ENCODE measurements at places on chromosomes 11 and 22. TPM values are rescaled to one million over a fixed set of nuclear protein-coding genes. Genes with fewer than 3 reads are reported as not detected.

The NCAM1 gene
- 2.8 TPM for total RNA-seq

The MRGPRX3 gene
- total RNA-seq: not detected

The ASPHD2 gene
- 2.0 TPM for total RNA-seq

The MPST gene
- 142 TPM for total RNA-seq

The OR8A1 gene
- total RNA-seq: not detected

GRCh38 chr22:45896153-45896951 lies 80.6 kb downstream of the WNT7B start:
- no peak for DNase-seq

GRCh38 chr11:105903113-105903512 lies 118.9 kb downstream of the MSANTD4 start:
- no peak for DNase-seq

GRCh38 chr22:23904573-23905254 lies 10.5 kb downstream of the MIF start:
- no peak for DNase-seq
